ENCODE measurements at places on chromosomes 1 and 21.

DNA sequence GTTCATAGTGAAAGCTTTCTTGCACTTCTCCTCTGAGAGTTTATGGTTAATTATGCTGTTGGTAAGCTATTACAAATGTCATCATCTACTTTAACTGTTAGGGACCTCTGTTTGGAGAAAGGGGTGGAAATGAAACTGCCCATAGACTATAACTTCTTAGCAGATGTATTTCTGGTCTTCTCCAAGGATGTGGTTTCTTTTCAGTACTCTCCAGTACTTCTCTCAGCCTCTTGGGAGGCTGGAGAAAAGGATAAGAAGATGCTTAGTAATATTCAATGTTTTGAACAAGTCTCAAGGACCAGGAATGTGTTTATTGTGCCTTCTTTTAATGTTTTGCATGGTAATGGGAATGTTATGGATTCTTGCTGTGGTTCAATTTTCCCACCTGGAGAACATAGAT lies 60.4 kb downstream of the LAMC2 start:
- no peak for DNase-seq

- DNase-seq = no peak
These were observed 25.5 kb downstream of the ADAMTS5 start for GRCh38 chr21:26941421-26941820.

- DNase-seq = no peak
These were observed 24.3 kb downstream of the VAV3 start for GRCh38 chr1:107940701-107941100.

- no peak for DNase-seq
These were observed 119.2 kb downstream of the RWDD3 start for GRCh38 chr1:95353194-95353593.

All from stimulated activated CD8-positive, alpha-beta memory T cell treated with anti-CD3 and anti-CD28 coated beads, Interleukin-4, amount 100 ng/mL, for 1 hour (primary cell).